Activated CD4-positive, alpha-beta T cell treated with anti-CD3 and anti-CD28 coated beads, Interleukin-2, amount 50 U/mL, for 24 hours (primary cell): ENCODE measurements at places on chromosomes 5 and 9.

GRCh38 chr9:86659413-86660046, 287.8 kb downstream of the GAS1 start:
- DNase-seq: no peak

DNA sequence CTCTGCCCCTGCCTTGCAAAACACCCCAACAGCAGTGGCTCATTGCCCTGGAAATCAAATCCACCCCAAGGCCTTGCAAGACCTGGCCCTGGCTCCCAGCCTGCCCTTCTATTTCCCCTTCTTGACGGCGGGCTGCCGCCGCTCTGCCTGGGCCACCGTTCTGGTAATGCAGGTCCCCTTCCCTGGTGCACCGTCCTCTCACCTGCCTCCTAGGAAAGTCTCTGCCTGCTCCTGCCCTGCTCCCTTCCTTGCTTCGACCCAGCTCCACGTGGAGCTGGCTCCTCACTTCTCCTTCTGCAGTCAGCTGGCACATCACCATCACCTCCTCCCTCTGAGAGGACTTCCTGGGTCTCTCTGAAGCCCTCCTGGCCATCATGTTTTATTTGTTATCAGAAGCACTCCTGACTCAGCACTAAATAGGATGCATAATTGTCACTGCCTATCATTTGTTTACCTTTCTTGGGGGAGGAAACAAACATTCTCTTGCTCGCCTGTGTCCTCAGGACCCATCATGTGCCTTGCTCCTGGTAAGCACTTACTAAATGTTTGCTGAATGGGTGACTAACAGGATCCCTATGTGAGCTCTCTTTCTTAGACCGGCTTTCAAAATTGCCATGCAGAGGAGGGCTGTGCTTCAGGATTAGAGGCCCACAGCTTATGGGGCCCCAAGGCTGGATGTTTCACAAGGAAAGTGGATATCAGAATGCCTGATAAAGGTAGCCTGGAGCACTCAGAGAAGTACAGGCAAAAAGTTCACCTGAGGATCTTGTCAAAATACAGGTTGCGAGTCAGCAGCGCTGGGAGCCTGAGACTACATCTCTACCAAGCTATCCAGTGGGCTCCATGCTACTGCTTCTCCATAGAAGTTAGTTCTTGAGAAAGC, 19.6 kb upstream of the C5orf47 start:
- no peak for DNase-seq

- no peak for DNase-seq
Observed at GRCh38 chr9:20023961-20024571, 235.2 kb upstream of the SLC24A2 start.

GRCh38 chr5:134115806-134116175, 1.3 kb downstream of the TCF7 start:
- DNase-seq: no peak
